GM12891 (cell line): ENCODE measurements at places on chromosomes 2 and 18.

DNA sequence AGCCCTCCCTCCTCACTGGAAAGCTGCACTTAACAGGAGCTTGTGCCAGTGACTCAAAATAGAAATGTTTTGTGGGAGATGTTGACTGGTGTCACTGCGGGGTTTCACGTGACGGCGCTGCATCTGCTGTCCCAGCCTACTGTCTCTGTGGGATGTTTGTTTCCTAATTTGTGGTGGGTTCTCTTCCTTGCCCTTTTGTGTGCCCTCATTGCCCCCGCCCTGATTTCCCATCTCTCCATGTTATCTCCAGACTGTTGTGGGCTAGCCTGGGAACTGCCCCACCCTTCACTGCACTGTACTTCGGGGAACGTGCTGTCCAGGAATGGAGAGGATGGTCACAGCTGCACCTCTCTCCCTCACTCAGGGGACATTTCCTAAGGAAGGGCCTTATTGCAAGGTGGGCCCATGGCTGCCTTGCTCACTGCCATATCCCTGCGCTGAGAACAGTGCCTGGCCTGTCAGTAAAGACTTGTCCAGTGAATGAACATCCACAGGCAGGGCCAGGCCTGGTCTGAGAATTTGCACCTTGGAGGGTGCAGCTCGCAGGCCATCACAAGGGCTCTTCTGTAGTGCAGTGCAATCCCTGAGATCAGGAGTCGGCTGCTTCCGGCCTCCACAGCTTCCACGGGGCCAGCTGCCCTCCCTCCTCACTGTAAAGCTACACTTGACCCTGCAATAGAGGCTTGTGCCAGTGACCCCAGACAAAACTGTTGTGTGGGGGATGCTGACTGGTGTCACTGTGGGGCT is 18.1 kb downstream of the ZAP70 start:
- no peak for DNase-seq

DNA sequence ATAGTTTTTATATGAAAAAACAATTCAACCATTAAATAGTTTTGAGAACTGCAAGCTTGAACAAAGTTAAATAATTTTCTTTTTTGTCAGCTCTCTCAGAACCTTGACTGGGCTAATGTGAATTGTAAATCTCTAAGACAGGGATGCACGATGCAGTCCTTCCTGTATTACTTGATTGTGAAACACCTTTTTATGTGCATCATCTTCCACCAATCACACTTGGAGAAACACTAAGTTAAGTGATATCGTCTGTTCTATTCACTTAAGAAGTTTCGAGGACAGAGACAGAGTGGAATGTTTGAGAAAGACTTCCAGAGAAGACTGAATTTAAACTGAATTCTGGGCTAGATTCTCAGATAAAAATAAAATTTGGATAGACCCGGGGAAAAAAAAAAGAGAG is 238.2 kb downstream of the MREG start:
- no peak for DNase-seq

DNA sequence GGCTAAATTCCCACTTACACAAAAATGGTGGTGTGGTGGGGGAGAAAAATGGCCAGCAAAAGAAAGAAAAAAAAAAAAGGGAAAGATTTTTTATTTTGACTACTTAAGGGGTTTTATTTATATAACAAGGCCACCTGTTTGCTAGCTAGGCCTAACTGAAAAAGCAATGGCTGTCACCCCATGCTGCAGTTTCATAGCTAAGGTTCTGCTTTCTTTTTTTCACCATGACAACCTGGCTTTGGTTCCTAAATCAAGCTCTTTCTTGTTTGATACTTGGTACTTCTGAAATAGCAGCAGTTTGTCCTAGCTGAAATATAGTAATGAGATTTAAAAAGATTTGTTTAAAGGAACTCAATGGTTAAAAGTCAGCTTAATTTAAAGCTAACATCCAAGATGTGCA is 433.2 kb upstream of the MEX3C start:
- DNase-seq = no peak

DNA sequence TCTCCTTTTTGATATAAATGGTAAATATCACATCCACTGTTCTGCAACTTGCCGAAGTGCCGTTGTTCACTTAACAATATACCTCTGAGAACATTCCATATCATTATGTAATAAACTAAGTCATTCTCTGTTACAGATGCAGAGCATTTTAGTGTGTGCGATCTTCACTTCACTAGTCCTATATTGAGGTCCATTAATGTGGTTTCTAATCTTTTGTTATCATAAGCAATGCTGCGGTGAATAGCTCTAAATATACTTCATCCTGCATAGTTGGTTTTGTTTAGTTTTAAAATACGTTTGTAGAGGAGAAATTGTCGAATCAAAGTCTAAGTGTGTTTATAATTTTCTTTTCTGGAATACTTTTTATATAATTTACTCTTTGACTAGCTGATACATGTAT is 280.3 kb upstream of the TRIB2 start:
- DNase-seq = no peak

GRCh38 chr18:13289481-13290205 is 71.1 kb downstream of the LDLRAD4 start:
- no peak for DNase-seq

GRCh38 chr2:148794558-148794957 is 80.5 kb upstream of the KIF5C start:
- no peak for DNase-seq

DNA sequence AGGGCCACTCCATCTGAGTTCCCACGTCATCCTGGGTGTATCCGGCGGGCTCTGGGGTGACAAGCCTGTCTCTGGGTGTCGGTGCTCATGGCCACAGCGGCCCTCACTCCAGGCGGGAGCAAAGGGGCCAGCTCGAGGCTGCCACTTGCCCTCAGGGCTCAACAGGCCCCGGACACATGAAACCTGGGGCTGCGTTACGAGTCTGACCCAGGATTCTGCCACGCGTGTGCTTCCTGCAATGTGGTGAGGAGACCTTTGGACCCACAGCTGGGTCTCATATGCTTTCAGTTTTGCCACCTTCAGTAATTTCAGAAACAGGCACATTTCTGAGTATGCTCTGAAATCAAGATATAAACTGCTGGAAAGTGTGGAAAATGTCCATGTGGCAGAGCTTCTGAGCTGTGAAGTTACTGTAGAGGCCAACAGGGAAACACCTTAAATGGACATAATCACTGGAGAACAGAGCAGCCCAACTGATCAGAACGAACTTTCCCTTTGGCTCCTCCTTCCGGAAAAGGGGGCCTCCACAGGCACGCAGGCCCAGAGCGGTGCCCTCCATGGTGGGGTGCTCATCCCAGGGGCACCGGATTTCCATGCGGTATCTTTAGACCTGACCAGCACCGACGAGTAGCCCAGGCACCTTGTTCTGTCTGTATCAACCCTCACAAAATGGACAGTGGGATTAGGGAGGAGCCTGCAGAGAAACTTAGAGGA is 14.1 kb downstream of the PER2 start:
- no peak for DNase-seq

- DNase-seq = no peak
These were observed 537.6 kb downstream of the THSD7B start for GRCh38 chr2:137302957-137303356.

GRCh38 chr2:217930761-217931563 is 71.8 kb downstream of the TNS1 start:
- DNase-seq = no peak

- DNase-seq = no peak
These were observed 18.0 kb upstream of the FAP start for GRCh38 chr2:162261032-162261945.

DNA sequence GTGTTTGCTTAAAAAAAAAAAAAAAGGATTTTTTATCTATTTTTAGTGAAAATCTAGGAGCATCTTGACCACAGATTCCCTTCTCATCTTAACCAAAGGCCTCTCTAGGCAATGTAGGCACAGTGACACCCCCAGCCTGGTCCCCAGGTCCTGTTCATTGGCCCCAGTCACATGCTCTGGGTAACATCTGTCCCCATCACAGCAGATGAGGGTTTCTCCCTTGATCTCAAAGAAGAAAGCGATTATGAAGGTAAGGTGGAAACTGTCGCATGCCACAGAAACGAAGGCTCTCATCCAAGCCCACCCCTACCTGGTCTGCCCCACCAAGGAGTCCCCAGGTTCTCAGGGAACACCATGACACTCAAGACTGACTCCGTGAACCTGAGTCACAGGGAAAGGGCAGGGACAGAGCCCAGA is 4.7 kb downstream of the HS6ST1 start:
- DNase-seq = no peak

DNA sequence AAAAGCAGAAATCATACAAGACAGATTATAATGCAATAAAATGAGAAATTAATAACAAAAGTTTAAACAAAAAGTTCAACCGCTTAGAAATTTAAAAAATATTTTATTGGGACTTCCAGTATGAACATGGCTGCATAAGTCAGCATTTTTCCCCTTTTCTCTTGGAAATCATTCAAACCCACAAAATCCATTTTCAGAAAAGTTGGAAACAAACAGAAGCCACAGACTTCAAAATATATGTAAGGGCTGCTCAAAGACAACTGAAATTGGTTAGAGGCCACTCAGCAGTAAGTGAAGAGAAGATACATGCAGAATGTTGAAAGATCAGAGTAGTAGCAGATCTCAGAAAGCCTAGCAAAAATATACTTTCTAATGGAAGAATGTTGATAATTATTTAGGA is 194.0 kb downstream of the DYSF start:
- DNase-seq = no peak

DNA sequence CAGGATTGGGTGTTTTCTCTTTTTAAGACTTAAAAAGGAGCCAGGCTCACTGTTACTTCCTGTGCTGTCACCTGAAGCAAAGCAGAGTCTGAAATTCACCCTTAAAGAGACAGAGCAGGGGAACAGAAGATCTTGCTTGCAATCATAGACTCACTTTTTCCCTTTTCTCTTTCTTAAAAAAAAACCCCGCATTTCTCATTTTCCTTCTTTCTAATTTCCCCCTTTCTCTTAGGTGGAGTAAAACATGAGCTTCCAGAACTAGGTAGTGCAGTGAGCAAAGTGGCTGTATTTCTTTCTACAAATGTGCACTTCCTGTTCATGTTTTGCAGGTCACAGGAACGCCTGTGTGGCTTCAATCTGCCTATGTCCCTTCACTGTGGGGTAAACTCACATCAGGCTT is 381.2 kb downstream of the LPIN1 start:
- DNase-seq = no peak

- DNase-seq = no peak
These were observed 31.2 kb downstream of the GLS start for GRCh38 chr2:190911813-190912212.

DNA sequence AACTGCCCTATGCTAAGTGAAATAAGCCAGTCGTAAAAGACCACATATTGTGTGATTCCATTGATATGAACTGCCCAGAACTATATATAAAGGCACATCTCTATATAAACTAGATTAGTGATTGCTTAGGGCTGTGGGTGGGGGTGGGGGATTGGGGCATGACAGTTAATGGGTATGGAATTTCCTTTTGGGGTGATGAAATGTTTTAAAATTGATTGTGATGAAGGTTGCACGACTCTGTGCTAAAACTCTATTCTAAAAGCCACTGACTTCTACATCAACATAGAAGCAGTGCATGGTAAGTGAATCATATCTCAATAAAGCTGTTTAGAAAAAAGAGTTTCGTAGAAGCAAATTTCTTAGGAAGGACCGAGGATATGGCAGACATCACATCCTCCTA is 53.0 kb downstream of the CDCA7 start:
- no peak for DNase-seq

- DNase-seq = no peak
These were observed 295.6 kb downstream of the ZNF385B start for GRCh38 chr2:179565807-179566206.

- DNase-seq = no peak
These were observed 96.0 kb upstream of the MYCN start for GRCh38 chr2:15844211-15844801.

DNA sequence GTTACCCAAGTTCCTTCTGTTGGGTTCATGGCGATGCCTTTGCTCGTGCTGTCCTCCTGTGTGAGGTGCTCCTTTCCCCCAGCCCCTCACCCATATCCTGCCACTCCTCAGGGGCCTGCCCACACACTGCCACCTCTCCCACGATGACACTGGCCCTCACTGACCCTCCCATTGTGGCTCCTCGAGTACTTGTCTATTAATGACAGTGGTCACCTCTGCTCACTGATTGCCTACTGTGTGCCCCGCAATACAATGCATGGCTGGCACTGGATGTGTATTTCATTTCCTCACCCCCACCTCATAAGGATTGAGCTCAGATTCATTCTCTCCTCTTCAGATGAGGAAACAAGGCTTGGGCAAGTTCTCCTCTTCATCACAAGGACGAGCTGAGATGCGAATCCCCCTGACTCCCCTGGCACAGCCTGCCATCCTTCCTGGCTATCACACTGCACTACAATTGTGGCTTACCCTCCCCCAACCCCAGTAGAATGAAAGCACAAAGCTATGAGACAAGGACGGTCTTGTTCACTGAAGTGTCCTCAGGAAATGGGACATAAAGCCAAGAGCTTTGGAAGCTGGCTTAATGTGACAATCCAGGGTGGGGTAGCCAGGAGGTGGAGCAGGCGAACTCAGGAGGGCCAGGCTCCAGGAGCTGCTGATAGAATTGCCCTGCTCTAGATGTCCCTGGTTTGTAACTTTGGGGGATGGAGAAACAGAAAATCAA is 93.9 kb upstream of the RAB12 start:
- DNase-seq = no peak

DNA sequence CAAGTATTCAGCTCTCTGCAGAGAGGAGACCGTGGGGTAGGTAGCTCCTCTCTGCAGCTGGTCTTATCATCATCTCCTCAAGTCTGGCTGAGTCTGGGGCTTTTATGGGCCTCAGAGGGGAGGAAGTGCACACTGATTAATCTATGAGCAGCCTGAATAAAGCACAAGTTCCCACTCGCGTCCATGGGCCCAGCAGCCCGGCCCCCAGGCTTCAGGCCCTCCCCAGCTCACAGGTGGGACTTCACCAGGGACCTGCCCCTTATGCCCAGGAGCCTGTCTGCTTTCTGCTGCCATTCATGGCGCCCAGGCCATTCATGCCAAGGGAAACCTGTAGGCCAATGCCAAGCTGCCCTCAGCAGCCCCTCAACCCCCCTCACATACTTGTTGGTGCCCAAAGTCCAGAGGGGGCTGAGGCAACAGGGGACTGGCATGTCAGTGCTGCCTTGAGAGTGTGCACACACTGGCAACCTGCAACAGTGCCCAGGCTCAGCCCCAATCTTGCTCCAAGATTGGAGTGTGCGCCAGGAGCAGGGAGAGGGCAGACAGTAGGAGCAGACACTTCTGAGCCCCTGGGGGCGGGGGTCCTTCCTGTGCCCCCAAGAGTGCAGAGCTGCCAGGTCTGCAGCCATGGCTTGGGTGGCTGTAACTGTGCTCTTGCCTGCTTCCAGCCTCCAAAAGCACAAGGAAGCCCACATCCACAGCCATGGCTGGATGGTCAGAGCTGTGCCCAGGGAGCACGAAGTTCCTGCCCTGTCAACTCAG is 375.6 kb upstream of the VWC2L start:
- DNase-seq = no peak
